ENCODE measurements at places on chromosomes 1 and 21. TPM values are rescaled to one million over a fixed set of nuclear protein-coding genes. Genes with fewer than 3 reads are reported as not detected.

The IFI44 gene
- total RNA-seq, result 6.6 TPM

The ITGB2 gene
- total RNA-seq, result 1.4 TPM

The INSRR gene
- total RNA-seq, result not detected

The UBE2U gene
- not detected for total RNA-seq

The C8B gene
- not detected for total RNA-seq

The CELA3A gene
- total RNA-seq, result not detected

The SGIP1 gene
- total RNA-seq, result 31.8 TPM

The HSD11B1 gene
- total RNA-seq, result not detected

The GJA9 gene
- total RNA-seq, result not detected

The ETNK2 gene
- total RNA-seq, result 10.2 TPM

The AMY1C gene
- total RNA-seq, result not detected

The PEX10 gene
- 20.6 TPM for total RNA-seq

The NHLH1 gene
- 0.18 TPM for total RNA-seq

The FAM78B gene
- total RNA-seq, result 0.13 TPM

The LMX1A gene
- total RNA-seq, result not detected

The GPR157 gene
- 8.2 TPM for total RNA-seq

The HOOK1 gene
- 0.31 TPM for total RNA-seq

The SPRR2E gene
- total RNA-seq, result not detected

The NBPF6 gene
- total RNA-seq, result not detected

The PSMB2 gene
- 58.9 TPM for total RNA-seq

The S100A5 gene
- 0.94 TPM for total RNA-seq

The SPATA17 gene
- total RNA-seq, result not detected

The DRAXIN gene
- 0.17 TPM for total RNA-seq

The REG4 gene
- not detected for total RNA-seq

The C1orf87 gene
- 0.65 TPM for total RNA-seq

The TACSTD2 gene
- total RNA-seq, result 0.33 TPM

The ANXA9 gene
- total RNA-seq, result not detected
